ENCODE measurements at places on chromosomes 16 and 17.

GRCh38 chr17:69773081-69773480 lies 301.9 kb upstream of the KCNJ16 start:
- no peak for DNase-seq

DNA sequence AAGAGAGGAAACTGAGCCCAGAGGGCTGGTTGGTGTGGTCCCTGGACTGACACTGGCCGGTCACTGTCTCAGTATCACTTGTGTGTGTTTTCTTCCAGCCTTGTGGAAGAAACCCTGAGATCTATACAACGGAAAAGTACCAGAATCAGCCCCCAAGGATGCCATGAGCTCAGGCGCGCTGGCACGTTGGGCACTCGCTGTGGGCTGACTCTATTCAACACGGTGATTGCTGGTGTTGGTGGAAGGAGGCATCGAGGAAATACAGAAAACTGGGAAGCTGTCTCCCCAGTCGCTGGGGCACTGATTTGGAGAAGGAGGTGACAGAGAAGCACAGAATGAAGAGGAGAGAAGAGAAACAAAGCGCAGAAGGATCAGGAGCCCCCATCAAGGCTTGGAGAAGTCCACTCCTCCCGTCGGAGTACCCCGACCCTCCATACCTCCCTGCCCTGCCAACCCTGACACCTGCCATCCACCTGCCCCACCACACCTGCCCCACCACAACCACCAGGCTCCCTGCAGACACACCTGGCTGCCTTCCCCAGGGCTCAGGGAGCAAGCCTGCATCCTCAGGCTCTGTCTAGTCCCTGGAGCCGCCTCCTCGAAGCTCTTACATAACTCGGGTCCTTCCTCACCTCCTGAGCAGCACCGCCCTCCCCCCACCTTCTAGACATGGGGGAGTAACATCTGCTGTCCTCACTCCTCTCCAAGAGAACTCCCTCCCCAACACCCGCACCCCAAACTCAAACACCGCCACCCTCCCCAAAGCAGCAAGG lies 66.5 kb downstream of the RBFOX3 start:
- peak; percentile 12 for DNase-seq

DNA sequence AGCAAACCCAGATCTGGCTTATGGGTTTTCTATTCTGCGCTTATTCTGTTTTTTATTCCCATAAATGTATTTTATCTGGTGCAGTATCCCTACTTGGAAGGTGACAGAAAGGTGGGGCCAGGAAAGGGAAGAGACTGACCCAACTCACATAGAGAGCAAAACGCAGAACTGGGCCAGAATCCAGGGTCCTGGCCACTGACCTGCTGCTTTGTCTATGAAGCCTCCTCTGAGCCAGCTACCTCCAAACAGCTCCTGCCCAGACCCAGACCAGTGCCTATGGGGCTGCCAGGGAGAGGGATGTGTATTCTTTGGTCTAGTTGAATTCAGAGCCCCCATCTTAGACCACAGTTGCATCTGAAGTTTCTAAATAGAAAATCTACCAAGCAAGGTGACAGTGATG lies 36.4 kb upstream of the CES5A start:
- no peak for DNase-seq

GRCh38 chr17:33725675-33726271 lies 432.7 kb upstream of the ASIC2 start:
- DNase-seq, result no peak

DNA sequence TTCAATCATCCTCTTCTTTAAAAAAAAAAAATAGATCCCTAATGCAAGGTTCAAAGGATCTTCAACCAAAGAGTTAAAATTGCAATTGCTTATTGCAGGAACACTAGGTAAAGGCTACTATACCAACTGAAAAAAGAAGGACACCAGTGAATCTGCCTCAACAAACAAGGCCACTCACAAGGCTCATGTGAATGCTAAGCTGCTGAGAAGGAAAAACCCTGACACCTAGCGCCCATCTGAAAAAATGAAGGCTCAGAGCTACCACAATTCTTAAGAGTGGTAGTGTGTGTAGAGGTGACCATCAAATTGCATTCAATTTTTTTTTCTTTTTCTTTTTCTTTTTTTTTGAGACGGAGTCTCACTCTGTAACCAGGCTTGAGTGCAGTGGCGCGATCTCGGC lies 201.6 kb upstream of the C17orf78 start:
- DNase-seq, result no peak

DNA sequence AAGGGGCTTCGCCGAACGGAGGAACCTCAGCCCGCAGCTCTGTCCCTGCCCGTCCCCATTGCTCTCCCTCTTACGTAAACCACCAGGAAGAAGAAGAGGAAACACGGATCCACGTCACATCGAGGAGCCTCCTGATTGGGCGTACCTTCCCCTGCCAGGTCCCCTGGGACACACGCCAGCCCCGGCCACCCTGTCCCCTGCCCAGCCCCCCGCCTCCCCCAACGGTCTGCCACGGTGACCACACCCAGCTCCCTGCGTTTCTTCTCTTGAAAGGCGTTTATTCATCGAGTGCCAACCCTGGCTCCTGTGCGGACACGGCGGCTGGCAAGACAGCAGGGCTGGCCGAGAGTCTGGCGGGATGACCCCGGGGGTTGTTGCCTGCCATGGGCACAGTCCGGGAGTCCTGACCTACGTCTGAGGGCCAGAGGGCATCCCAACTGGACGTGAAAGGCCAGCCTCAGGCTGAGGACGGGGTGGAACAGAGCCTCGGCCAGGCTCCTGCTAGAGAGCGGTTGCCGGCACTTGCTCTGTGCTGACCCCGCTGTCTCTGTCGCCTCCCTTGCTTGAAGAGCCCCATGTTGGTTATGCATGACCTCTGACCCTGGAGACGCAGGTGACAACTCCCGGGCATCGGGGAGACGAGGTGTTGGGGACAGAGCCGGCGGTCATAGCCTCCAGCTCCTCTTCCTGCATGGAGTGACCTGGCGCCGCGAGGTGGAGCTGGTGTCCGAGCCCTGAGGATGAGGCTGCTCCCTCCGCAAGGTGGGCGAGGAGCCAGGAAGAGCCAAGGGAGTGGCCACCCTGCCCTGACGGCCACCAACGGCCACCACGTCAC lies 40.5 kb upstream of the ACSF3 start:
- DNase-seq, result peak; percentile 65

GRCh38 chr16:3075523-3075915 lies 10.1 kb downstream of the IL32 start:
- no peak for DNase-seq

DNA sequence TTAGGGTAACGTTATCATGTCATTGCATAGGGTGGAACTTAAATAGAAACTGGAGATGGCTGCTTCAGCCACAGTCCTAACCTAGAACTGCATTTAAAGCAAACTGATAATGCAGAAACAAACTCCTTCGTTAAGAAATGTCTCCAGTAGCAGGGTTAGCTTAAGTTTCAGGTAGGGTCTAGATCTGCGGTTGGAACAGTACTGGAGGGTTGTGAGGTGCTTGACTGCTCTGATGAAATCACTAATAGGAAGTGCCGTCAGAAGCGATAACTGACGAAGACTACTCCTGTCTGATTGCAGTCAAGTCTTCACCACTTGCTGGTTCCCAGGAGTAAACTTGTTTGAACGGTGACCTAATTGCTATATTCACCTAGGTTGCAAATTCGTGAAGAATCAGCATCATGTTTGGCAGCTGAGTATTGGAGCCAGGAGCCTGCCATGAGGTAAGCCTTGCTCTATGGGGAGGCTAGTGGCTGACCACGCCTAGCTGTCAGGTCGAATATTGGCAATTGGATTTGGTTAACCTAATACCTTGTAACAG lies 24.5 kb downstream of the TRPV2 start:
- peak; percentile 57 for DNase-seq

DNA sequence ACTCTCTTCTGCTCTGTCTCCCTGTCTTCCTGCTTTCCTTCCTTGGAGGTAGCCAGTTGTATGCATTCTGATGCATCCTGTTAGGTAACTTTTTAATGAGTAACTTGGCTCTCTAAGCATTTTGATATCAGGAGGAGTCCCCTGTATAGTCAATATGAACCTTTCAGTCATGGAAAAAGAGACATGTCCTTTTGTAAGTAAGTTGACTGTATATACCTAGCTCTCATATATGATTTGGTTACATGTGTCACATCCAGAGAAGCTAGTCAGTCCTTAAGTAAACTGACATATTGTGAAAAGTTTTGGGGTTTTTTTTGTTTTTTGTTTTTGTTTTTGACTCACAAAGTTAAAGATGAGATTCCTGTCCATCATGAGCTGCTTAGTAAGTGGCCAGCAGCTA lies 18.8 kb downstream of the UTP18 start:
- no peak for DNase-seq

- DNase-seq, result no peak
Measured at GRCh38 chr16:75787440-75787839, 61.1 kb upstream of the CPHXL start.

GRCh38 chr16:59058250-59058649 lies 324.1 kb upstream of the GOT2 start:
- no peak for DNase-seq

GRCh38 chr16:49491771-49492761 lies 118.5 kb downstream of the C16orf78 start:
- DNase-seq, result peak; percentile 16

- no peak for DNase-seq
Measured at GRCh38 chr17:9072696-9073339, 51.5 kb downstream of the NTN1 start.

GRCh38 chr16:2779978-2780898 lies 3.2 kb upstream of the ELOB start:
- no peak for DNase-seq

DNA sequence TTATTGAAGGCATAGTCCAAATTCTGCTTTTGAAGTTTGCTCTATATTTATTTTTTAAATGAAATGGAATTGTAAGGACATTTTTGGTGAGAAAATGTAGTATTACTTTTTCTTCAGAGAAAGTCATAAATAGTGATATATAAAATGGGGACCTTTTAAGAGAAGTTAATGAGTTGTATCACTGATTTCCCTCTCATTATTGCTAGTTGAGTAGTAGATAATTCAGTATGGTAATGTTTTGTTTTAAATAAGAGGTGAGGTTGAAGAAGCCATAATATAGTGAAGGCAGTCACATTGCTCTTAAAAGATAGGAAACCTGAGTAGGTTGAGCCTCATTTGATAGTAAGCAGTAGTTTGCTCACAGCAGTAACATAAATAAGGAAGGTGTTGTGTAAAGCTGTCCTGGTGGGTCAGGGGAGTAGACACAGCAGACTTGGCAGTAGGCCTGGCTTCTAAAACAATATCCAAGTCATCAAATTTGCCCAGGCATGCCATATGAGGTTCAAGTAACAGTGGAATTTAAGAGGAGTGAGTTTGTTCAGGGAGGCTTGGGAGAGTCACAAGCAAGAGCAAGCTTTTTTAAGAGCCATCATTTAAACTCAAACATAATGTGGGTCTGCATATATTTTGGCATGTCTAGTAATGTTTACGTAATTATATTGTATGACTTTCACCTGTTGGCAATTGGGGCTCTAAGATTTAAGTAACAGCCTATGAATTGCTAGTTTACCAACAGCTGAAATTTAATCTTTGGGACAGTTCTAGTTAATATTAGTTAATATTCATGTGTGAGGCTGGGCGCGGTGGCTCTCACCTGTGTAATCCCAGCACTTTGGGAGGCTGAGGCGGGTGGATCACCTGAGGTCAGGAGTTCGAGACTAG lies 6.5 kb downstream of the NFATC3 start:
- DNase-seq, result no peak

DNA sequence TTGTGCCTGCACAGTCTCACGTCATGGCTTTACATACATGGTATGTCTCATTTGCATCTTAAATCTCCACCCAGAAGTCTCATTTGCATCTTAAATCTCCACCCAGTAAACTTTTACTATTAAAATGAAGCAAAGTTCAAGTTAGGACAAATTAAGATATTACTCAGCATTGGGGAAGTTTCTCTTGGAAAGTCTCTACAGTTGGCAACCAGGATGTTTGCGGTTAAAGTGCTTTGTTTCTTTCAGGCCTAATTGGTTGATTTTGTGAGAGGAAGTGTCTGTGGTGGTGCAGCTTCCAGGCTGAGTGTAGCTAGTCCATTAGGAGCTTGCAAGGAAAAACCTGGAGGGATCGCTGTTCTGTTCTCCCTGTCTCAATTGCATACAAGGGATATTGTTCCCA lies 1373.3 kb upstream of the GOT2 start:
- DNase-seq, result no peak

- DNase-seq, result no peak
Measured at GRCh38 chr16:31452631-31453106, 6.6 kb upstream of the ARMC5 start.

GRCh38 chr16:21565861-21566669 lies 33.3 kb upstream of the METTL9 start:
- DNase-seq, result no peak

DNA sequence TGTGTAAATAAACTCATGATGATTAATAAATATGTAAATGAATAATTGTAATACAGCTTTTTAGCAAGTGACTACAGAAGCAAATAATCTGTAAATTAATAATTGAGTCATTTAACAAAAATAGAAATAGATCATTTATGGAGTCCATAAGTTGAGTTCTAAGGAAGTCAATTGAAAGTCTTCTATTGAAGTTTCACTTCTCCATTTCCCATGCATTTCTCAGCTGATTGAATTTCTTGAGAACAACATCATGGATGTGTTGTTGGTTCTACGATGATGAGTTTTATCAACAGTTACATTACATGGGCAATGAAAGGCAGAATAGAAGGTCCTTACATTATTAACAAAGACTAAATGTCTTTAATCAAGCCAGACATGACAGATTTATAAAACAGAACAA lies 290.4 kb downstream of the MAP2K6 start:
- DNase-seq, result no peak

GRCh38 chr17:78137392-78138203 lies 7.0 kb downstream of the TMC8 start:
- peak; percentile 48 for DNase-seq

GRCh38 chr16:27642756-27643155 lies 92.8 kb downstream of the KATNIP start:
- DNase-seq, result no peak

- DNase-seq, result no peak
Measured at GRCh38 chr16:24116989-24117388, 139.1 kb upstream of the CACNG3 start.

GRCh38 chr17:248337-249235 lies 67.1 kb upstream of the DOC2B start:
- no peak for DNase-seq

- DNase-seq, result no peak
Measured at GRCh38 chr17:44977814-44978550, 9.9 kb upstream of the C1QL1 start.

DNA sequence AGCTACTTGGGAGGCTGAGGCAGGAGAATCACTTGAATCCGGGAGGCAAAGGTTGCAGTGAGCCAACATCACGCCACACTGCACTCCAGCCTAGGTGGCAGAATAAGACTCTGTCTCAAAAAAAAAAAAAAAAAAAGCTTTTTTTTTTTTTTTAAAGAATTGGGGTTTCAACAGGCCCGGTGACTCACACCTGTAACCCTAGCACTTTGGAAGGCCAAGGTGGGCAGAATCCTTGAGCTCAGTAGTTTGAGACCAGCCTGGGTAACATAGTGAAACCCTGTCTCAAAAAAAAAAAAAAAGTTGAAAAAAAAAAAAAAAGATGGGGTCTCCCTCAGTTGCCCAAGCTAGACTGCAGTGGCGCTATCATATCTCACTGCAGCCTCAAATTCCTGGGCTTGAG lies 6.6 kb upstream of the HEXIM2 start:
- no peak for DNase-seq

GRCh38 chr17:8502126-8502525 lies 66.4 kb downstream of the NDEL1 start:
- no peak for DNase-seq

GRCh38 chr16:46894036-46894672 lies 10.0 kb downstream of the GPT2 start:
- DNase-seq, result no peak

Data from CD4-positive, alpha-beta T cell treated with Interleukin-15 for 1 hour (primary cell).